ENCODE measurements at places on chromosomes 2 and 18.

GRCh38 chr2:156340804-156341451, 8.4 kb upstream of the NR4A2 start:
- no peak for DNase-seq

GRCh38 chr18:42113529-42114191, 158.6 kb downstream of the PIK3C3 start:
- no peak for DNase-seq

- no peak for DNase-seq
Measured at GRCh38 chr2:10514743-10515142, 66.6 kb upstream of the ODC1 start.

GRCh38 chr2:46386763-46387162, 89.6 kb downstream of the EPAS1 start:
- no peak for DNase-seq

- no peak for DNase-seq
Measured at GRCh38 chr18:10121786-10122515, 208.1 kb downstream of the VAPA start.

GRCh38 chr2:108193251-108193650, 46.5 kb upstream of the SULT1C3 start:
- no peak for DNase-seq

GRCh38 chr2:170554278-170554955, 160.7 kb upstream of the SP5 start:
- DNase-seq: no peak

GRCh38 chr18:67476585-67476984, 39.9 kb downstream of the DSEL start:
- DNase-seq: no peak

DNA sequence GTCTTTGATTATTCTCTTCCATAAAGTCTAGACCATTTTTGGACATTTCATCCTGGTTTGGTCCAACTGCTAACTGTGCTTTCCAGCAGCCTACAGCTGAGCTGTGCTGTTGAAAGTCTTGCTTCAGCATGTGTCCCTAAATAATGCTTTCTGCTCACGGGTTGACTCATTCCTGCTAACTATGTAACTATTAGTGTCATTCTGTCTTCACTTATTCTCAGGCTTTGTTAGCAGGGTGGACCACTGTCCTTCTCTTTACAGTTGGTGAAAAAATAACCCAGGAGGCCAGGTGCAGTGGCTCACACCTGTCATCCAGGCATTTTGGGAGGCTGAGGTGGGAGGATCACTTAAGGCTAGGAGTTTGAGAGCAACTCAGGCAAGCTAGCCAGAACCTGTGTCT, 8.9 kb downstream of the ADAM23 start:
- DNase-seq: no peak

GRCh38 chr2:136281281-136282114, 163.5 kb upstream of the CXCR4 start:
- peak; percentile 26 for DNase-seq

DNA sequence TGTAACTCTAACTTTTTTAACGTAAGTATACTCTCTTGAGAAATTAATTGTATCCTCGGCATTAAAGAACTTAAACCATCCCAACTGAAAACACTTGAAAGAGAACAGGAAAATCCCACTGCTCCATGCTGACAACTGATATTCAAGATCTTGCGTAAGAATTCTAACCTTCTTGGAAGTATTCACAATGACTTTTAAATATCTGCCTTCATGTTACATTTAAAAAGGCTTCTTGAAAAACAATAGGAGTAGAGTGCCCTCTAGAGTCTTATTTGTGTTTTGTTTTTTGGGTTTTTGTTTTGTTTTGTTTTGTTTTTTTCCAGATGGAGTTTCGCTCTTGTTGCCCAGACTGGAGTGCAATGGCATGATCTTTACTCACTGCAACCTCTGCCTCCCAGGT, 65.4 kb upstream of the DNAJC10 start:
- DNase-seq: no peak

- DNase-seq: no peak
Measured at GRCh38 chr2:172484706-172485105, 57.3 kb downstream of the ITGA6 start.

DNA sequence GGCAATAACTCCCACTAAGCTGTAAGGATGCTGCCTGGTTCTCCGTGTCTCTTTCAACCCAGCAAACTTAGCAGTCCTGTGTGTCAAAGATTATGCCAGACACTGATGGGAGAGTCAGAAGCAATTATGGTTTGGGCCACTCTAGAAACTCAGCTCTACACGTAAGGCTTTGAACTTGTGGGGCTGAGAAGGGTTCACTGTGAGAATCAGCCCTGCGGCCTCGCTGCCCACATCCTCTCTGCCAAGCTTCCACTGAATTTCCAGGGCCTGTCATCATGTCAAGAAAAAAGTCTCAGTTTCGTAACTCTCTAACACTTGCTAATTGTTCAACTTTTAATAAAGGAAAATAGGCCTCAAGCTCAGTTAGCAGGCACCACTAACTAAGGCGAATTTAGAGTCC, 308.8 kb upstream of the LYPD1 start:
- no peak for DNase-seq

DNA sequence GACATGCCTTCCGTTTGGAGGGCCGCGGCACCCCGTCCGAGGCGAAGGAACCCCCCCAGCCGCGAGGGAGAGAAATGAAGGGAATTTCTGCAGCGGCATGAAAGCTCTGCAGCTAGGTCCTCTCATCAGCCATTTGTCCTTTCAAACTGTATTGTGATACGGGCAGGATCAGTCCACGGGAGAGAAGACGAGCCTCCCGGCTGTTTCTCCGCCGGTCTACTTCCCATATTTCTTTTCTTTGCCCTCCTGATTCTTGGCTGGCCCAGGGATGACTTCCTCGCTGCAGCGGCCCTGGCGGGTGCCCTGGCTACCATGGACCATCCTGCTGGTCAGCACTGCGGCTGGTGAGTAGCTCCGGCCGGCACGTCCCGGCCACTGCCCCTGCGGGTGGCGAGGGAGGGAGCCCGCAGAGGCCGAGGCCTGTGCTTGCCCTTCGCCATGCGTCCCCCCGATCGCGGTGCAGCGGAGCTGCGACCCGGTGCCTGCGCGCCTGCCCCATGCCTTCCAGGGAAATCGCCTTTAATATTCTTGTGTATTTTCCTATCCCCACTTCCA, 1.2 kb downstream of the BMPR2 start:
- DNase-seq: no peak
